WTC11 (cell line): ENCODE measurements at places on chromosomes 2 and 18.

- no peak overlapping the region for H3K4me3 ChIP-seq
- no peak overlapping the region for H3K27ac ChIP-seq
- DNase-seq: no peak
- 0 out of 2 replicates have a peak, but pooled peaks cover 7% of the 10 kb centered on the region for H3K36me3 ChIP-seq
Measured at GRCh38 chr2:149921911-149922616, 334.5 kb upstream of the MMADHC start.

DNA sequence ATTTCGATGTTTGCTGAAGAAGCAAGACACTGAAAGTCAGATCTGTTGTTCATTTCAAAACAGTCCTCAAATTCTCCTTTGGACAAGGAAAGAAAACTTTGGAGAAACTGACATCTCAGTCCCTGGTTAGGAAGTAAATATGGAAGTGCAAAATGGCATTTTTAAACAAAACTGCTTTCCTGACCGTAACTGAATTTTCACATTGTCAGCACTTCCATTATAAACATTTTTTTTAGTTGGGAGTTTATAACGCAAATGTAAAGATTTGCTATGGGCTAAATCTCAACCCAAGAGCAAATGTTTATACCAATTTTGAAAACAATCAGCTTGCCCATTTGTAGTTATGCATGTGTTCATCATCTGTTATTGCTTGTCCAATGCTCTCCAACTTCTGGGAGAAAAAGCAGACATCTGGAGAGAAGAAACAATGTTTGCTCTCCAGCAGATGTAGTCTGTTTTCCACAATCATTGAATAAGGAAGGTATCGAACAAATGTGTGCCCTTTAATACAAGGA lies 520.1 kb downstream of the ARHGAP15 start:
- DNase-seq: no peak
- H3K4me1 ChIP-seq: peaks cover 4% of the 10 kb centered on the region; the same call in 1 of the 2 replicates
- H3K27ac ChIP-seq: no peak overlapping the region
- H3K36me3 ChIP-seq: peaks cover 13% of the 10 kb centered on the region
- no peak overlapping the region for H3K4me3 ChIP-seq

DNA sequence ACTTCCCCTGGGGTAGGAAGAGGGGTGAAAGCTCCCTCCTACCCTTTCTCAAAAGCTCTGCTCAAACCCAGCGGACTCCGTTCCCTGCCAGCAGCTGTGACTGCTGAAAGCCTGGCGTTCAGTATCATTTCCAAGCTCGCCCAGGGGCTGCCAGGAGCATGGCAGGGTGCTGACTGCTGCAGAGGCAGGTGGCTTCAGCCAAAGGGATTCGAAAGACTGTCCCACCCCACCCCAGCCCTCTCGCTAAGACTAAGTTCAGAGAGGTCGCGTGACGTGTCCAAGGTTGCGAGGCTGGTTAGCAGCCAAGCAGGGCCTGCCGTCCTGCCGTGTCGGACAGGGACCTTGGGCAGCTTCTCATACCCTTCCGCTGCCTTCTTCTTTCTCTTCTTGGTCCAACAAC lies 72.3 kb upstream of the RAB12 start:
- H3K36me3 ChIP-seq: peaks cover 14% of the 10 kb centered on the region
- no peak overlapping the region for H3K4me3 ChIP-seq
- H3K4me1 ChIP-seq: peaks cover 3% of the 10 kb centered on the region
- H3K27ac ChIP-seq: no peak overlapping the region
- H3K27me3 ChIP-seq: no peaks in the 10 kb centered on the region; the same call in 1 of the 2 replicates
- DNase-seq: no peak

- no peaks in the 10 kb centered on the region for H3K36me3 ChIP-seq
- no peak overlapping the region for H3K4me3 ChIP-seq
- peaks cover 14% of the 10 kb centered on the region for H3K4me1 ChIP-seq
- 0 out of 2 replicates have a peak overlapping the region, but pooled peaks have one; percentile 12 for H3K27ac ChIP-seq
- no peak for DNase-seq
Measured at GRCh38 chr18:48597110-48597509, 58.3 kb downstream of the CTIF start.

DNA sequence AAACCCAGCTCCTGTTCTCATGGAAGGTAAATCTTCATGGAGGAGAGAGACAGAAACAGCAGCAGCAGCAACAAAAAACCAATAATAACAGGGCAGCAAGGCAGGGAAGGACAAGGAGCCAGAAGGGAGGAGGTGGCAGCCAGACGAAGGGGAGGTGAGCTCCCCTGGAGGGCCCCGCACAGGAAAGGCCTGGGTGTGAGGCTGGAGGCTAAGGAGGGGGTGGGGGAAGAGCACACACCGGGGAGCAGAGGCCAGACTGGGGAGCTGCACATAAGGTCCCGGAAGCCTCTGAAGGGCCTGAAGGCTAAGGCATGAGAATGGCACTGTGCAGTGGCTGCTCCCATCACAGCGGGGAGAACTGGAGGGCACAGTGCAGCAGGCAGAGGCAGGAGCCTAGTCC lies 94.8 kb upstream of the SMAD7 start:
- DNase-seq: no peak
- peak overlapping the region; percentile 20; the same call in 1 of the 2 replicates for H3K27ac ChIP-seq
- no peaks in the 10 kb centered on the region for H3K27me3 ChIP-seq
- H3K36me3 ChIP-seq: peaks cover 4% of the 10 kb centered on the region

DNA sequence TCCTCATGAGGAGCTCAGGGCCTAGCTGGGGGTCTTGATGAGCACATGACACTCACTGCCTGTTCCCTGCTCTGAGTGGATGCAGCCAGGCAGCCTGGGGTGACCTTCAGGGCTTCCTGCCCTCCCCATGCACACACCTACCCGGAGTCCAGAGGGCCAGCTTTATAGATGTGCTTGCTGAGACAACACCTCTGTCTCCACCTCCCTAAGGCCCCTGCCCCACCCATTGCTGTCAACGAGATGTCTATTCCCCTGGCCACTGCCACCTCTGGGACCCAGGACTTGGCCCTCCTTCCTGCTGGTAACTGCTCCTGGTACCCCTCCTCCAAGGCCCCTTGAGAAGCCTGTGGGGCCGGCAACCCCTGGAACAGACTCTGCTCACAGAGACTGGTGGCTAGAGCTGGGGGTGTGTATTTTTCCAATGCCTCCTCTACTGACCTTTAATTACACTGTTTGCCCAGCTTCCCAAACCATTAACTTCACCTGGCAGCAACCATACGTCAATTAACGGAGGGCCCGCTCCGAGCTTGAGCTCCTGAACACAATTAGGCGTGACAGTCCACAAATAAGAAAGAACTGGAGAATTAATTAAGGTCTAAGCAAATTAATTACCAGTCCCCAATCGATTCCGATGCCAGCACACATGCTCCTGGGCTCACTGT lies 66.3 kb downstream of the EMX1 start:
- H3K27me3 ChIP-seq: no peaks in the 10 kb centered on the region
- no peak for DNase-seq
- H3K4me3 ChIP-seq: no peak overlapping the region
- peaks cover 13% of the 10 kb centered on the region for H3K4me1 ChIP-seq
- no peak overlapping the region for H3K27ac ChIP-seq
- H3K36me3 ChIP-seq: no peaks in the 10 kb centered on the region; the same call in 1 of the 2 replicates

GRCh38 chr2:181051861-181052522 lies 71.6 kb downstream of the UBE2E3 start:
- DNase-seq: no peak
- no peaks in the 10 kb centered on the region for H3K36me3 ChIP-seq
- no peaks in the 10 kb centered on the region for H3K27me3 ChIP-seq
- peaks cover 39% of the 10 kb centered on the region for H3K4me1 ChIP-seq

- no peak for DNase-seq
- peaks cover 2% of the 10 kb centered on the region; the same call in 1 of the 2 replicates for H3K36me3 ChIP-seq
- peaks cover 44% of the 10 kb centered on the region for H3K4me1 ChIP-seq
Measured at GRCh38 chr2:224523626-224524577, 61.3 kb downstream of the CUL3 start.

GRCh38 chr2:106323337-106324013 lies 129.4 kb upstream of the UXS1 start:
- H3K36me3 ChIP-seq: peaks cover 6% of the 10 kb centered on the region; the same call in 1 of the 2 replicates
- peaks cover 3% of the 10 kb centered on the region; the same call in 1 of the 2 replicates for H3K4me1 ChIP-seq
- H3K27ac ChIP-seq: no peak overlapping the region
- no peak overlapping the region for H3K4me3 ChIP-seq
- DNase-seq: no peak

DNA sequence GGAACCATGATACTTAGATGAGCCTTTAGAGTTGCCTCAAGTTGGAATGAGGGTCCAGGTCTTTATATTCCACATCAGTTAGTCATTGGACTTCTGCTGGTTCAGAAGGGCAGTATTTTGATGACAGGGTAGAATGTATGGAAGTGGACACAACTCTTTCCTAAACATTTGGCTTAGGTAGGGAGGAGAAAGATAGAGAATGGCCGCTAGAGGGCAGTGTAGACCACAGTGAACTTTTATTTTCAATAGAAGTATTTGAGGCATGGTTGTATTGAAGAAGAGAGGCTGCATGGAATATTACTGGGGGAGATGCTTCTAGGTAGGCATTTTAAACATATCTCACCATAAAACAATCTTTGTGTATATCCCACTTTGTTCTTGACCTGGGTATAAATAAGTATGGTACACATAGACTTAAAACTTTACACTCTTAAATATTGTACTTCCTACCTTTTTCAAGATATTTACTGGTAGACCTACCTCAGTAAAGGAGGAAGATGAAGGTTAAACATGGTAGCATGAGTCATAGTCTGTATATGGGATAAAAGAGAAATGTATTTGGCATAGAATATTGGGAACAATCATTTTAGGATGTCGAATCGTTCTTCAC lies 497.6 kb upstream of the FAM98A start:
- no peaks in the 10 kb centered on the region for H3K36me3 ChIP-seq
- H3K27me3 ChIP-seq: no peaks in the 10 kb centered on the region
- peak; percentile 58 for DNase-seq
- peaks cover 8% of the 10 kb centered on the region for H3K4me1 ChIP-seq
- no peak overlapping the region for H3K27ac ChIP-seq

DNA sequence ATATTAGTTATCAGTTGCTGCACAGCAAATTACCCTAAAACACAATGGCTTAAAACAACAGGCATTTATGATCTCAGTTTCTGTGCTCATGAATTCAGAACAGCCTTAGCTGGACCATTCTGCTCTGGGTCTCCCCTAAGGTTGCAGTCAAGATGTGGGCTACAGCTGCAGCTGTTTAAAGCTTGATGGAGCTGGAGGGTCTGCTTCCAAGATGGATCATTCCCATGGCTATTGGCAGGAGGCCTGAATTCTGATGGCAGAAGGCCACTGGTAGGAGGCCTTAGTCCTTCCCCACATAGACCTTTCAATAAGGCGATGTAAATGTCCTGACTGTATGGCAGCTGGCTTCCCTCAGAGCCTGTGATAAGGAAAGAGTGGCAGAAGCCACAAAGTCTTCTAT lies 118.6 kb upstream of the SERPINE2 start:
- no peaks in the 10 kb centered on the region for H3K27me3 ChIP-seq
- DNase-seq: no peak
- no peak overlapping the region for H3K27ac ChIP-seq
- H3K4me1 ChIP-seq: no peaks in the 10 kb centered on the region
- H3K36me3 ChIP-seq: no peaks in the 10 kb centered on the region

DNA sequence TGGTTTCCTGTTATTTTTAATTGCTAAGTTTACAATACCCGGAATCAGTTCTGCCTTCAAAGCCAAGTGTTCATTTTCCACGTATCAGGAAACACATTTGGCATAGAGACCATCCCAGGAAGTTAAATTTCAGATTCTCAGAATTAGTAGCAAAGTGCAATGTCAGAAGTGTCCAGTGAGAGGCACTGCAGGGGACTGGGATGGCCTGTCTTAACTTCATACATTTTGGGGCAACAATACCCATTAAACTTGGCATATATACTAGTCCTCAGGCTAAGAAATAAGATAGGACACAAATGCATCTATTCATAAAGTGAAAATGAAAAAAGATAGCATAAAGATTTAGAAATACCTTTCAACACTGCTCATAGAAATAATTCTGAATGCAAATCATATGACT lies 1.5 kb upstream of the IL1RL2 start:
- H3K4me1 ChIP-seq: peaks cover 3% of the 10 kb centered on the region; the same call in 1 of the 2 replicates
- no peak overlapping the region for H3K4me3 ChIP-seq
- H3K36me3 ChIP-seq: peaks cover 2% of the 10 kb centered on the region; the same call in 1 of the 2 replicates
- peaks cover 48% of the 10 kb centered on the region for H3K27me3 ChIP-seq
- no peak overlapping the region for H3K27ac ChIP-seq
- no peak for DNase-seq

DNA sequence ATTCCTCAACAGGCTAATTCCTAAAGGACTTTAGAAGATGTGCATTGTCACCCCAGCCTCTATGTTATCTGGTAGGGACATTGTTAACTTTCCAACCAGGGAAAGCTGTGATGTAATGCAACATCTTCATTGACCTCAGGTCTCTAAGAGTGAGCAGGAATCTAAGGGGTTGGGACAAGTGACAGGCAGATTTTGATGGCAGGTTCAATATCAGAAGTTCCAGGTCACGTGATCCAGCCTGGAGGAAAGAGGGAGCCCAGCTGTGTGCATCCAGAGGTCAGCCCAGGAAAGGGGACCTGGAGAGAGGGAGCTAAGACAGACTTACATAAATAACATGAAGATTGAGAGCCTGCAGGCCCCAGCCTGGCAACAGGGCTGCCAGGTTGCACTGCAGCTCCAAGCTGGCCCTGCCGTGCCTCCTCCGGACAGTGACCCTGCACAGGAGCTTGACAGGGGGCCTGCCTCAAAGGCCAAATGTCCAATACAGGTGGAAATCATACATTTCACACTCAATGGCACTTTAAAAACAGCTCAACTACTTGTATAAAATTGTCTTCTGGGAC lies 262.2 kb upstream of the MGAT5 start:
- no peaks in the 10 kb centered on the region; the same call in 1 of the 2 replicates for H3K27me3 ChIP-seq
- peaks cover 5% of the 10 kb centered on the region for H3K4me1 ChIP-seq
- no peak for DNase-seq
- H3K36me3 ChIP-seq: no peaks in the 10 kb centered on the region

GRCh38 chr18:51300912-51301311 lies 103.4 kb upstream of the MEX3C start:
- no peak overlapping the region for H3K27ac ChIP-seq
- H3K27me3 ChIP-seq: no peaks in the 10 kb centered on the region
- 0 out of 2 replicates have a peak, but pooled peaks cover 4% of the 10 kb centered on the region for H3K4me1 ChIP-seq
- H3K4me3 ChIP-seq: no peak overlapping the region
- no peak for DNase-seq

GRCh38 chr2:226023383-226023782 lies 623.9 kb downstream of the NYAP2 start:
- peaks cover 23% of the 10 kb centered on the region for H3K36me3 ChIP-seq
- no peak overlapping the region for H3K4me3 ChIP-seq
- DNase-seq: peak; percentile 49
- no peak overlapping the region for H3K27ac ChIP-seq
- H3K27me3 ChIP-seq: no peaks in the 10 kb centered on the region
- 0 out of 2 replicates have a peak, but pooled peaks cover 2% of the 10 kb centered on the region for H3K4me1 ChIP-seq

DNA sequence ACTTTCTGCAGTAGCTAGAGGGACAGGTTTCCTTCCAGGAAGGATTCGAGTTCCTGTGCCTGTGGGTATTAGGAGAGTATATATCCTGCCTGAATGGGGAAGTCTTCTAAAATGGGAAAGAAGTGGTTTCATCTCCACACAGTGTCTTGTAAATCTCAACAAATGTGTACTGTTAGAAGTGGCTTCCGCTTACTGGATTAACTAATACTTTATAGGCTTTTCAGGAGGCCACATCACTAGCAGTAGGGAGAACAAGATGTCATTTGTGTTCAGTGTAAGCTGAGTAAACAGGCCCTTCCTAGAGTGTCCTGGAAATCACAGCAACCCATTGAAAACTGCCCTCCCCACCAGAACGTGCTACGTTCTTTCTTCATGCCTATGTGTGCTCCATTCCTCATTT lies 12.5 kb upstream of the POLR1B start:
- no peak overlapping the region for H3K27ac ChIP-seq
- peaks cover 24% of the 10 kb centered on the region; the same call in 1 of the 2 replicates for H3K36me3 ChIP-seq
- H3K4me3 ChIP-seq: no peak overlapping the region
- no peak for DNase-seq
